ENCODE measurements at places on chromosomes 6 and 20. TPM values are rescaled to one million over a fixed set of nuclear protein-coding genes. Genes with fewer than 3 reads are reported as not detected.

The SLC22A2 gene
- 0.82 TPM for total RNA-seq

The THBS2 gene
- total RNA-seq, result 6.5 TPM

The FBXO9 gene
- total RNA-seq, result 41.6 TPM

The NRSN1 gene
- total RNA-seq, result 22.0 TPM

The PRICKLE4 gene
- total RNA-seq, result 0.41 TPM

The NKAIN2 gene
- 109 TPM for total RNA-seq

The SNAP25 gene
- 140 TPM for total RNA-seq

The BMP6 gene
- 4.9 TPM for total RNA-seq

The PRKN gene
- 6.1 TPM for total RNA-seq

The CAP2 gene
- 39.9 TPM for total RNA-seq

The SLC35F1 gene
- 97.0 TPM for total RNA-seq

The CLPSL1 gene
- not detected for total RNA-seq

The BNIP5 gene
- under 0.01 TPM for total RNA-seq

The BPIFB2 gene
- not detected for total RNA-seq

The EFCAB8 gene
- not detected for total RNA-seq
